NCI-H187 (cell line): ENCODE measurements at places on chromosomes 2 and 18.

DNA sequence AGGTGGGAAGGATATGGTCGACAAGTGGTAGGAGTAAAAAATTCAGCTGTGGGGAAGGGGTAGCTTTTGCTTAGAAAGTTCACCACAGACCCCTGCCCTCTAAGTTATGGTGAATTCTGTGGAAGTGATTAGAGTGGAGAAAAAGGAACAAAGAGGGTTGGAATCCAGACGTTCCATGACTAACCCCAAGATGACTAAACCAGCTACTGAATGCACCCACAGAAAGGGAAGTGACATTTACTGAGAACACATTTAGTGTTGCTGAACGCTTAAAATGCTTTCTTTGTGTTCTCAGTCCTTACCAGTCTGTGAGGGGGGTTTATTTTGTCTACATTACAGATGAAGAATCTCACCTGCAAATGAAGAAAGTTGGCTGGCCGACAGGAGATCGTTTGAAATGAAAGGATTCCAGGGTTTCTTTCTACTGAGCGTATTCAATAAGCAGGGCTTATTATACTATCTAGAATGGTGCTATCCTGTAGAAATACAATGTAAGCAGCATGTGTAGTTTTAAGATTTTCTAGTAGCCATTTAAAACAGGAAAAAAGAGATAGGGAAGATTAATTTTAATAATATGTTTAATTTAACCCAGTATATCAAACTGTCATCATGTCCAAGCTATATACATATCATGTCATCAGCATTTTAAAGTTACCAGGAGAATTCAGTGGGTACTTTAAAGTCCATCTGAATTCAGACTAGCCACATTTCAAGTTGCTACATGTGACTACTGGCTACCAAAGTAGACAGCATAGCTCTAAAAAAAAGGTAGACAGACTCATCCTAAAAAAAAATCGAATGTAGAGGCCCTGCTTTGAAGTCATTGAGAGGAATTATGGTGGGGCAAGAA lies 60.1 kb downstream of the LIMS1 start:
- no peak for DNase-seq

- DNase-seq, result no peak
Observed at GRCh38 chr2:172962824-172963223, 112.8 kb upstream of the MAP3K20 start.

GRCh38 chr2:86142436-86143257 lies 36.6 kb downstream of the PTCD3 start:
- no peak for DNase-seq

- DNase-seq, result no peak
Observed at GRCh38 chr2:219299372-219299760, 9.8 kb downstream of the PTPRN start.

DNA sequence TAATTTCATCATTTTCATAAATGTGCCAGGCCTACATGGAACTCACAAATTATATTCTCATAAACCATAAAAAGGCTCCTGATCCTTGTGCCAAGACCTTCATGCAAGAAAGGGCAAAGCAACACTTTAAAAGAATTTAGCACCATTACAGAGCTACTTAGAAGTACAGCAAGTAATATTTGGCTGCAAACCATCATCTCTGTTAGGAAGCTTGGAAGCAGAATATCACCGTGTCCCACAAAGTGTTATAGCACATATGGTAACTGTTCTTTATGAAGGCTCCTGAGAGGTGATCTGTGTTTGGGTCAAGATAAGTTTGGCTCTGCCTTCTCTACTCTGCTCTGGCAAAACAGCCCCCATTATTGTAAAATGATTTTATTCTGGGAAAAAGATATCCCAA lies 59.7 kb upstream of the KCNJ3 start:
- no peak for DNase-seq
